ENCODE measurements at places on chromosomes 16 and 17.

DNA sequence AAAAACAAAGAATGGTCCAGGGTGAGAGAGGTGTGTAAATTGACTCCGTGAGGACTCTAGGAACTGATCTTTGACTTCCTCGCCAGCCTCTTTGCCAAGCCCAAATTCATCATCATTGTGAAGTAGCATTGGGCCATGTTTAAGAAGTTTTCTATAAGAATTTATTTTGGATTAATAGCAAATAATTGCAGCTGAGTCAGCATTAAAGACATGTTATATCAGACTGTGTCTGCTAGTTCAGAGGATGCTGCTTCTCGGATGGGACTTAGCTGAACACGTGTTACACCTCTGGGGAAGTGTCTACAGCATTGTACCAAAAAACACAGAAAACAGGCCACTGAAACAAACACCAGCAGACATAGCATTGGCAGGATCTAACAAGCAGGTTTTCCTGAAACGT is 366.6 kb downstream of the CDH13 start:
- DNase-seq: no peak

GRCh38 chr16:84737192-84738011 is 37.6 kb downstream of the USP10 start:
- DNase-seq: no peak

- DNase-seq: no peak
Measured at GRCh38 chr16:53840456-53840855, 136.5 kb downstream of the FTO start.

- no peak for DNase-seq
Measured at GRCh38 chr17:42274253-42274542, 2.0 kb downstream of the STAT5B start.

- DNase-seq: no peak
Measured at GRCh38 chr17:57902800-57903759, 52.1 kb downstream of the CUEDC1 start.

DNA sequence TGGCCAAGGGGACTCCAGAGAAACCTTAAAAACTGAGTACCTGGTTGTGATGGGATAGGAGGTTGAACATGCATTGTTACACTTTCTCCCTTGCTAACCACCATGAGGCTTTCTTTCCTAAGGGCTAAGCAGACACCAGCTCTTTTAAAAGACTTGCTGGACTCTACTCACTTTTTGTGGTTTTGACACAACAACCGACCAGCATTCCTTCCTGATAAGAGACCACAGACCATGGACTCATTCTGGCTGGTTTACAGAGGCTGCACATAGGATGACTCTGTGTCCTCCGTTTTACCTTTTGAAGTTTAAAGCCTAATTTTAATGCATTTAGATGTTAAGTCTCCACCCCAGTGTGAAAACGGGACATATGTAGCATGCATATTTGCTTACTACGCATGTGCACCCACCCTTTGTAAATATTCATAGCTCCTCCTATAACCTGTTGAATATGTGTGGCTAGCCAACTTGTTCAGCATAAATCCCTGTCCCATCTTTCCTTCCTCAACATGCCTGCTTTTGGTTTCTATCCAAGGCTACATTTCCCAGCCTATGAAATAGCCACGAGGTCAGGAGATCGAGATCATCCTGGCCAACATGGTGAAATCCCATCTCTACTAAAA is 475.9 kb downstream of the GRIN2A start:
- no peak for DNase-seq

DNA sequence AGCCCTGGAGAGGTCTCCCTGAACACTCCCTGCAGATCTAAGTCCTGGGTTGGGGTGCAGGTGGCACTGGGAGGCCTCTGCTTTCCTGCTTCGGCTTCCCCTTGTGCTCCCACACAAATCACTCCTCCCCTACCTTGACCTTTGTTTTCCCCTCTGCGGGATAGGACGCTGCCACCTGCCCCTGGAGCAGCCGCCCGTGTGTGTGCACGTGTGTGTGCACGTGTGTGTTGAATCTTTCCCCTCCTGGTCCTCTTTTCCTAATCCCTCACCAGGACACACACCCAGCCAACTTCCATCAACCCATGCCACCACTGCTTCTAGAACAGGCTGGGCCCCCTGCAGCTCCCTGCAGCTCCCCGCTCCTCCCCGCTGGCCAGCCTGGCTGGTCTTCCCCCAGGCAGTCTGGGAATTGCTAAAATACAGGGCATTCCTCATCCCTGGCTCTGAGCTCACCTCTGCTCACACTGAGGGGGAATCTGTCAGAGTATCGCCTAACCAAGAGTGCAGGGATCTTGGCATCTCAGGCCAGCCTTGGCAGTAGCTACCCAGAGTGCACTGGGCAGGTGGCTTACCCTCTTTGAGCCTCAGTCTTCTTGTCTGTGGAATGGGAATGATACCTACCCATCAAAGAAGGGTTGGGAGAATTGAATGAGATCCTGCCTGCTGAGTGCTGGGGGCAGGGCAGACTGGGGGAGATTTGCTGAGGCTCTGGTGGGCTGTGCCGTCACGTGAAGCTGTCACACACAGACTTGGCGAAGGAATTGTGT is 198.5 kb downstream of the NTN1 start:
- no peak for DNase-seq

- DNase-seq: no peak
Measured at GRCh38 chr16:81817296-81817695, 38.2 kb downstream of the PLCG2 start.

DNA sequence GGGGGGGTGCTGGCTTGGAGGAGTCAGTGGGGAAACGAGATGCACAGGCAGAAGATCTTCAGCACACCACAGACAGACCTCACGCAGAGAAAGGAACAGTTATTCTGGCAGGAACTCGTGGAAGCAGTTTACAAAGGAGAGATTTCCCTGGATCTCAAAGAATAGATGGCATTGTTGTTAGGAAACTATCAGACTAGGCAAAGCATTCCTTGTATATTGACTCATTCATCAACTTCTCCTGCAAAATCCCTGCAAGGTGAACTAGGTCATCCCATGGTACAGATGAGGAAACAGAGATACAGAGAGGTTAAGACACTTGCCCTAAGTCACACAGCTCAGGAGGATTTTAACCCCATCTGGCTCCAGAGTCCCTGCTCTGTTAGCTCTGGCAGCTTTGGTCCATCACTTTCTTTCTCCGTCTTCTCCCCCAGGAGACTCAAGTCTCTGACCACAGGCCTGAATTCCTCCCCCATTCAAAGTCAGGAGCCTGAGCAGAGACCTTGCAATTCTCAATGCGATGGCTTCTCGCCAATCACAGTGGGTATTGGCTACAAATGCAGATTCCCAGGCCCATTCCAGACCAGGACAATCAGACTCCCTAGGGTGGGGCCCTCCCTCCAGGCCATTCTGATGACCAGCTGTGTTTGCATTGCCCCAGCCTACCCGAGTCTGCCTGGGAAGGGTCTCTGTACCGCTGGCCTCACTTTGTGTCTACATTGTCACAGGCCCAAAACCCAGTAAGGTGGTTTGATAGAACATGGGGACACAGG is 56.4 kb downstream of the LITAF start:
- no peak for DNase-seq

DNA sequence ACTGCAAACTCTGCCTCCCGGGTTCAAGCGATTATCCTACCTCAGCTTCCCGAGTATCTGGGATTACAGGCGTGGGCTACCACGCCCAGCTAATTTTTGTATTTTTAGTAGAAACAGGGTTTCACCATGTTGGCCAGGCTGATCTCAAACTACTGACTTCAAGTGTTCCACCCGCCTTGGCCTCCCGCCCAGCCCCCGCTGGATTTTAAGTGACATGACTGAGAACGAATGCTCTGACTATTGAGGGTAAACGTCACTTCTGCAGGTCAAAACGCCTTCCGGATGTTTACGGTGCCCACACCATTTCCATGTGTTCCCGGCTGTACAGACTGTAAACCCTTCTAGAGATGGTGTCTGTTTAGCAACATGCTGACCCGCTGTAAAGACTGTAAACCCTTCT is 22.8 kb downstream of the PITPNA start:
- DNase-seq: no peak

DNA sequence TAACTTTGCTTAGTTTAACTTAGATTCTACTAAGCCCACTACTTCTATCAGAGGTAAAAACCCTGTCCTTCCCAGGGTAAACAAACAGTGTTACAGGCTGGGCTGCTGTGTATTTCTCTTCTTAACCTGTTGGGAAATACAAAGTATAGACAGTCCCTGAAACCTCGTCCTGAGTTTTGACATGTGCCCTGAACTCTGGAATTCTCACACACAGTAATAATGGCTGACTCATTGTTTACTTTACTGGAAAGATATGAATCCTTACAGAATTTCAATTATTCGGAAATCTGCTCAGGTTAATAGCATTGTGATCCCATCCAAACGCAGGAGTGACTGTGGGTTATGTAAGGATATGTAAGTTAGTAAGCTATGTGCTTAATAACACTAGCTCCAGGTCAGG is 199.1 kb downstream of the TMEM114 start:
- DNase-seq: no peak

DNA sequence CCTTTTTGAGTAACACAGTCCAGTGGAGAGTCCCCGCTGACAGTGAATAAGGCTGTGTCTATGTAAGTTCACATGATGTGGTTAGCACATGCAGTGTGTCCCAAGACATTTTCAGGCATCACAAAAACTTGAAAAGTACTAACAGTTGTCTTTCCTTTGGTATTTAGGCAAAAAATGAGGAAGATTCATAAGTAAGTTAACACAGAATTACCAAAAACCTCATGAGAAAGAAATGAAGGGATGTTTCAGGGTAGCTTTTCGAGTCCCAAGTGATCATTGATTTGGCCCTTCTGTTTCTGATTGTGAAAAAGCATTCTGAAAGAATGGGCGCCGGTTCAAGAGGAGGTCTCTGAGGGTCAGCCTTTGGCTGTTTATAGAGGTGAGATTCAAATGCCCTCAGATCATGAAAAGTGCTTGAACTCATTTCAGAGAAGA is 529 bp upstream of the ASPA start:
- no peak for DNase-seq

- DNase-seq: no peak
Measured at GRCh38 chr17:48301002-48301401, 129.0 kb downstream of the SKAP1 start.

DNA sequence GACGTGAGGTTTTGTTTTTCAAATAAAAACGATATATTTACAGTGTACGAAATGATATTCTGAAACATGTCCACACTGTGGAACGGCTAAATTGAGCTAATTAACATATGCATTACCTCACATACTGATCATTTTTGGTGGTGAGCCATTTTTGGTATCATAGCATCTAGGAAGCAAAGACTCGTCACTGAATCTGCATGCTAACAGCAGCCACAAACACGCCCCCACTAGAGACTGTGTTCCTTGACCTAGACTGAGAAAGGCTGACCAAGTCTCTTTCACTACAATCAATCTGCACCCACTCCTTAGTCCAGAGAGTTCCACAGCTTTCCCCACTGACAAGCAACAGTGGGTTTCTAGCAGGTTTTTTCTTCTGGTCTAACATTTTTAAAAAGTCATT is 29.5 kb downstream of the NPLOC4 start:
- DNase-seq: no peak

- DNase-seq: no peak
Measured at GRCh38 chr17:307295-307691, 45.3 kb downstream of the RPH3AL start.

DNA sequence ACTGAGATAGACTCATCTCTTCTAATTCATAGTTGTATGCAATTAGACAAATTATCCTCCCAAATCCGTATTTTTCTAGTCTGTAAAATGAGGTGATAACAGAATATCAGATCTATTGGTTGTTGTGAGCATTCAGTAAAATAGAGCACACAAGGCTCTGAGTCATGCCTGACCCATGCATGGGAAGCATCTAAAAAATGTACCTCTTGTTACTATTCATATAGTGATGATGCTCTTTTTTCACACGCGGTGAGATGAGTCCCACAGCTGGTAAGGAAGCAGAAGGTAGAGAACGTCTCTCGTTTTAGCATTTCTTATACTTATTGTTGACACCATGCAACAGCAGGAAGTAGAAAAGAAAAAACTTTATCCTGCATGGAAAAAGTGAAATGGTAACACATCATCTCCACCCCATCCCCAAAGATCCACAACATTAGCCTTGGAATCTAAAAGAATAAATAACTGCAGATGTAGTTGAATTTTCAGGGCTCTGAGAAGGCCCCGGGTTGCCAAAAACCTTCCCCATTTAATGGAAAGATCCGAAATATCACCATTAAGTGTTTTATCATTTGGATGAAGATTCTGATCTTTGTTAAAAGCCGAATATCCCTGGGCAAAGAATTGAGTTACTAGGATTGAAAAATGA is 215.6 kb downstream of the TMEM114 start:
- no peak for DNase-seq

DNA sequence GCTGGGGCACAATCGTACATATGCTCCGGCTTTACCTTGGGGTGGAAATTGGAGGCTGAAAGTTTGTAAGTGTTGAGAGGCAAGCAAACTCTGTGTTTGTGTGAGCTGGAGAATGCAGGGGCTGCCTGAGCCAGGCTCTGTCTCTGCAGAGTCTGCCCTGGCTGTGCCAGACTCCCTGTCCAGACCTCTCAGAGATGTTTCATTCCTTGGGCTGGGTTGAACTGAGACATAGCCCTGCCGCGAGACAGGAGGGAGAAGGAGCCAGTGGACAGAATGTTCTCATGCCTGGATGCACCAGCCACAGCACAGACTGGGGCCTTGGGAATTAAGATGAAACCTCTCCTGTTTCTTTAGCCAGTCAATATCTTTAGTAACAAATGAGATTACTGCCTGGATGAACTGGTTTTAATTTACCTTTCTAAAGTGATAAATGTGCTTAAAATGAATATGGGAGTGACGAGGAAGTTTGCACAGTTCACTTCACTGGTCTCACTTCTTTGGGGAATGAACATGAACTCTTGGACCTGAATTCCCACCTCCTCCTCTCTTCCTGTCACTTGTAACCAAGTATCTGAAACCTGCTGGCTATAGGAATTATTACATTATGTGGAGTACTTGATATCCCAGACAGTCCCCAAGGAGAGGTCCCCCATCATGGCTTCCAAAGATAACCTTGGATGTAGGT is 40.1 kb downstream of the YPEL2 start:
- DNase-seq: no peak

GRCh38 chr16:84370723-84371552 is 2.6 kb downstream of the ATP2C2 start:
- DNase-seq: no peak

GRCh38 chr16:82694239-82694874 is 67.6 kb downstream of the CDH13 start:
- DNase-seq: no peak

- DNase-seq: no peak
Measured at GRCh38 chr16:10240854-10241613, 58.8 kb upstream of the GRIN2A start.

DNA sequence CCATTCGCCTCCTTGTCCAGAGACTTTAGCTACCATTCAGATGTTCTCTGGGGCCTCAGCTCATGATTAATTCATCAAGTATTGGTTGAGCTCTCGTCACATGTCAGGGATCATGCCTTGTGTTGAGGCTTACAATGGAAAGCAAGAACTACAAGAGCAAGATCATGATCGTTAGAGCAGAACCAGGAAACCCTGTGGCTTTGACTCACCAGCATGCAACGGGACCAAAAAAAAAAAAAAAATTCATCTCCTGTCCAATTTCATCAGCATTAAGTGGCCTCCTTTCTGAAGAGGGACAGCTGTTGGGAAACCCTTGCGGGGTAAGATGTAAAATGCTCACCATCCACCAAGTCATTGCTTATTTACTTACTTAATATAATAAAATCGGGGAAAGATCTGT is 12.1 kb upstream of the USP10 start:
- no peak for DNase-seq

- DNase-seq: no peak
Measured at GRCh38 chr16:16956376-16956775, 514.4 kb downstream of the XYLT1 start.

Measured in cortex of kidney (tissue), 1 donor.